Large intestine (tissue), 12 donors: ENCODE measurements at places on chromosomes 6 and 20. TPM values are rescaled to one million over a fixed set of nuclear protein-coding genes. Genes with fewer than 3 reads are reported as not detected.

GRCh38 chr6:10733151-10733715 lies 10.4 kb downstream of the TMEM14C start:
- DNase-seq, result no peak

GRCh38 chr20:37841389-37841788 lies 61.5 kb upstream of the VSTM2L start:
- no peak for DNase-seq

DNA sequence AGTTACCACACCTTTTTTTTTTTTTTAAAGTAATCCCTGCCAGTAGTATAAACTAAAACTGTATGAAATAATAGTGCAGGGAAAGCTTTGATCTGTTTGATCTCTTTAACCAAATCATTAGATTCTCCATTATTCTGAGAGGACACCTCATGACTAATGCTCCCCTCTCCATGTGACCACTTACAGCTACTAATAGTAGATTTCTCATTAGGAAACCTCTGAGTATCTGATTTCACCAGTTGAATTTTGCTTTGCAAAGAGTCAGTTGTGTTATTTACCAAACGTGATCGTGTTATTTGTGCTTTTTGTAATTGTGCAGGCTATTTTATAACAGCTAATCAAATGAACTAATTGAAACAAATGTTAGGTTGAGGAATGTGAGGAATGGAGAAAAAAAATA lies 12.5 kb downstream of the CASP8AP2 start:
- no peak for DNase-seq

DNA sequence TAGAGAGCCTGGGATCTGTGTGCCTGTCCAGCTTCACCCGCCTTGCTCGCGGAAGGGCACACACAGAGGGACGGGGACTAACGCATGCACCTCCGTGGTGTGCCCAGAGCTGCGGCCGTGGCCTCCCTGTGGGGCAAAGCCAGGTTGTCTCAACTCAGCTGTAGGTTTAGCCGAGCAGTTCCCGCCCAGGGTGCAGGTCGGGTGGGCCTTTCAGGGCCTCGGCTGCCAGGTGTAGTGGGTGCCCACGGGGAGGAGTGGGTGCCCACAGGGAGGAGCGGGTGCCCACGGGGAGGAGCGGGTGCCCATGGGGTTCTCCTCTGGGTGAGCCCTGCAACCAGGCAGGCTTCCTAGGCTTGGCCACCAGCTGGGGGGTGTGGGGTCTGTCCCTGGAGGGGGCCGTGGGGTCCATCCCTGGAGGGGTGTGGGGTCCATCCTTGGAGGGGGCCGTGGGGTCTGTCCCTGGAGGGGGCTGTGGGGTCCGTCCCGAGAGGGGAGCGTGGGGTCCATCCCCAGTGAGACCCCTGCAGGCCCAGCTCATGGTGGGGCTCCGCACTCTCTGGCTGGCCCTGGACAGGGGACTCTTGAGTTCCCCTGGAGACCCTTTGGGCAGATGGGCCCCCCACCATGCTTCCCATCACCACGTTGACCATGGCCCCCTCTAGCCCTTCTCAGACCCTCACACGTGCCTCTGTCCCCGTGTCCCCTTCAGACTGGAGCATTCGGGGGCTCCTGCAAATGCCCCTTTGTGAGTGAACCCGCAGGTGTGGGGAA lies 37.8 kb upstream of the CHRNA4 start:
- no peak for DNase-seq

DNA sequence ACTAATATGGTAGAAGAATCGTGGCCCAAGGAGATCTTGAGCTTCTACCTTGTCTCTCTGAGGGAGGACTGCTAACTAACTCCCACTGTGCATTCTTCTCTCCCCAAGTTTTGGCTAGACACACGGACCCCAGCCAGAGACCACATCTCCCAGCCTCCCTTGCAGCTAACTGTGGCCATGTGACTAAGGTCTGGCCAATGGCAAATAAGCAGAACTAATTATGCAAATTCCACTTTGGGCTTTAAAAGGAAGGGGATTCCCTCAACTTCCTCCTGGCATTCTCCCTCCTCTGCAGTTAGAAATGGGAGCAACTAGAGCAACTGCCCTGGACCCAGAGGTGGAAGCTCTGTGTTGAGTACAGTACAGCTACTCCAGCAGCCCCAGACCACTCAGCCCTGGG lies 15.4 kb downstream of the BPIFA2 start:
- no peak for DNase-seq

Gene SNX3
- 284 TPM for polyA plus RNA-seq

Gene OR12D3
- polyA plus RNA-seq, result not detected

Gene SMLR1
- 48.7 TPM for polyA plus RNA-seq

Gene SH3BGRL2
- polyA plus RNA-seq, result 42.7 TPM

Gene EDN3
- 17.7 TPM for polyA plus RNA-seq

Gene TCP11
- polyA plus RNA-seq, result 0.09 TPM
